ENCODE measurements at places on chromosomes 7 and 10.

GRCh38 chr10:93495654-93496321, 624 bp upstream of the CEP55 start:
- ATAC-seq = peak; percentile 48

GRCh38 chr10:1654811-1655356, 82.4 kb downstream of the ADARB2 start:
- ATAC-seq = peak; percentile 17

GRCh38 chr10:79202188-79203013, 133.6 kb downstream of the ZMIZ1 start:
- peak; percentile 26 for ATAC-seq

- ATAC-seq = no peak
Observed at GRCh38 chr10:119203006-119203405, 4.4 kb upstream of the GRK5 start.

DNA sequence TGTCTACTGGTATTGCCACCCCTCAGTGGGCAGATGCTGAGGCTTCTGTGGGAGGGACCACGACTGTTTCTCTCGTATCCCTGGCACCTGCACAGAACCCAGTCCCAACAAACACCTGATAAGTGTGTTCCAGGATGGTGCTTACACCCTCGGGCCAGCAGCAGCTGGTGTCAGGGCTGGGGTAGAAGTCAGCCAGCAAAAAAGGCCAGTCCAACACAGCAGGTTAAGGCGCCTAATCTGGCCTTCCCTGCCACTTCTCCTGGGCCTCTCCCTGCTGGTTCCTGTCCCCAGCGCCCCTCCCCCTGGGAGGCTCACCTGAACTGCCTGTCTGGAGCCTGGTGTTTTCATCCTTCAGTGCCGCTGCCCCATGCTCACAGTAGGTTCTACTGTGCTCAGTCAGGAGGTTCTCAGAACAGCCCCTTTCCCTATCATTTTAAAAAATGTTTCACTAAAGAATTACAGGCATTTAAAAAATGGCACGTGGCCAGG, 20.0 kb downstream of the PODXL start:
- ATAC-seq = no peak

DNA sequence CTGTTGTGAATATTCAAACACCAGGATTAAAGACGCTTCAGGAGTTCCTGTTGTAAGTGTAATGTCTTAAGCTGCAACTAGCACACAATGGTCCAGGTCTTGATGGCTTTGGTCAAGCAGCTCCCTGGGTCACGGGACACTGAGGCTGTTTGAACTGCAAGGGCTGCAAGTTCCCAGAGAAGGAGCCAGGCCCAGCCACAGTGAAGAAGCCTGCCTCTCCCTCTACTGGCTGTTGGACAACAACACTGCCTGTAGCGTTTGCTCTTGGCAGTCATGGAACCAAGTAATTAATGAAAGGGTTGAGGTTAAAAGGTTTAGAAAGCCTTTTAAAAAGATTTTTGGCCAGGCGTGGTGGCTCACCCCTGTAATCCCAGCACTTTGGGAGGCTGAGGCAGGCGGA, 31.9 kb upstream of the GUSB start:
- ATAC-seq = peak; percentile 54

DNA sequence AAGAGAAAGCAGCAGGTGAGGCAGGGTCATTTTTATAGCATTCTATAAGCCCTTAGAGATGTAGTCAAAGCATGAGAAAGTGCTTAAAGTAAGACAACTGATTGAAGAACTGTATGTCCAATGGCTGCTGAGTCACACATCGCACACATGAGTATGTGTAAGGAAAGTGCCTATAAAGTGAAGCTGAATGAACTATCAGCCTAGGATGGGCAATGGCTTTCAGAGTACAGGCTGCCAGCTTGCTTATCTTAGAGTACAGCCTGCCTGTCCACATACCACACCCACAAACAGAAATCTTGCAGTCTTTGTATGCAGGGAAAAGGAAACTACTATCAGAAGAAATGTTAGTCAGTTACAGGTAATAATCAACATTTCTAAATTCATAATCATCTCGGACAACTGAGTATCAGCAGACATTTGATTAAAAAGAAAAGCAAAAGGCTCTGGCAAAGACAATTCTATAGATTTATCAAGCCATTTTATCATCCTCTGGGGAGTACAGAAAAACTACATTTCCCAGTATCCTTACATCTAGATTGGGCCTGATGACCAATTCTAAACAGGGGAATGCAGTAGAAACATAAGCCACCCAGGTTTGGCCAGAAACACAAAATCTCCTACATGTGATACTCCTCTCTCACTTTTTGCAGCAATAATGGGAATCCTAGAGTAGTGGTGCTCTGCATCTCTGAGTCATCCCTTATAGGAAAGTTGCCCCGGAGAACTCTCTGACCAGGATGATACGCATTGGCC, 16.2 kb upstream of the EPHB6 start:
- no peak for ATAC-seq

- ATAC-seq = no peak
Observed at GRCh38 chr7:4470246-4470645, 211.8 kb upstream of the FOXK1 start.

- no peak for ATAC-seq
Observed at GRCh38 chr10:90344226-90344625, 513.6 kb downstream of the HTR7 start.

GRCh38 chr7:89238156-89238555, 442.6 kb upstream of the TEX47 start:
- no peak for ATAC-seq

DNA sequence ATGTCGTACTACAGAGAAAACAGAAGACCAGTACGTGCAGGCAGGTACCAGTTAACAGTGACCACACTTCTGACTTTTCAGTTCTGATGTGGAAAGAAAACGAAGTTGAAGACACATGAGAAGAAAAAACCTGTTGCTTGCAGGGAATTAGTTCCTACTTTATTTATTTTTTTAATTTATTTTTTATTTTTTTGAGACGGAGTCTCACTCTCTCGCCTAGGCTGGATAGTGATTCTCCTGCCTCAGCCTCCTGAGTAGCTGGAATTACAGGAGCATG, 73.8 kb upstream of the ATP6V0A4 start:
- no peak for ATAC-seq

- ATAC-seq = no peak
Observed at GRCh38 chr7:37999673-38000072, 79.2 kb downstream of the EPDR1 start.

GRCh38 chr10:44517635-44518034, 132.7 kb upstream of the CXCL12 start:
- no peak for ATAC-seq

GRCh38 chr7:121741896-121742295, 131.1 kb upstream of the PTPRZ1 start:
- ATAC-seq = peak; percentile 66

Measured in esophagus mucosa (tissue), 1 donor.